Thyroid gland (tissue), 4 donors: ENCODE measurements at places on chromosomes 7 and 10. TPM values are rescaled to one million over a fixed set of nuclear protein-coding genes. Genes with fewer than 3 reads are reported as not detected.

PTPN12 gene
- total RNA-seq: 72.6 TPM

- no peak for DNase-seq
Observed at GRCh38 chr7:135710417-135711138, 17.4 kb downstream of the SLC13A4 start.

HABP2 gene
- total RNA-seq: not detected

BICC1 gene
- 12.4 TPM for total RNA-seq

DNA sequence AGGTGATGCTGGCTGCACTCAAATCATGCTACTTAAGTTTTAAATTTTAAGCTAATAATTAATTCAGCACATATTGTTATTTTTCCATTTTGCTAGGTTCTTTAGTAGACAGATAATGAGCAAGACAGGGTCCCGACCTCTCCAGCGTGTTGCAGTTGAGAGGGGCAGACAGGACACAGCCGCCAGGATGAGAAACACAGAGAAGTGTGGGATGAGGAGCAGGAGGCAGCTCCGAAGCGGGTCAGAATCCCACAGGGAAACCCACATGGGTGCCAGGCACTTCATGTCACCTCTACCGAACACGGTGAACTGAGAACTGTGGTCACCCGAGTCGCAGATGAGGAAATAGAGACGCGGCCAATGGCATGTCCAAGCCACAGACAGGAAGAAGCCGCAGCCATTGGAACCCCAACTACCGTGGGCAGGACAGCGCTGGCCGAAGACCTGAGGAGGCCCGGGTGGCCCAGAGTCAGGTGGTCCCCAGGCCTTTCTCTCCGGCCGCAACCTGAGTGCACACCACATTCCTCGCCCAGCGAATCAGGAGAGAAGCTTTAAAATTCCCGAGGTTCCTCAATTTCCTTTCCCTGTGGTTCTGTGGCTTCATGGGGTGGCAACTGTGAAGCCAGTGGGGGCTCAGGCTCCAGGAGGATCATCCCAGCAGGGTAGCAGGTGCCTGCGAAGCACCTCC lies 213.0 kb downstream of the DNAJB6 start:
- no peak for DNase-seq

AKR1B1 gene
- total RNA-seq: 68.0 TPM

- no peak for DNase-seq
Observed at GRCh38 chr7:1163121-1163520, 3.1 kb upstream of the ZFAND2A start.

- no peak for DNase-seq
Observed at GRCh38 chr10:102327641-102328040, 67.9 kb upstream of the NFKB2 start.
